NCI-H510A (cell line): ENCODE measurements at places on chromosomes 11 and 22.

GRCh38 chr11:65712633-65713076 lies 603 bp downstream of the KAT5 start:
- DNase-seq: no peak

- DNase-seq: peak; percentile 18
These were observed 680.9 kb upstream of the ANO5 start for GRCh38 chr11:21511835-21512440.

GRCh38 chr11:95486466-95486865 lies 255.5 kb upstream of the SESN3 start:
- DNase-seq: no peak

DNA sequence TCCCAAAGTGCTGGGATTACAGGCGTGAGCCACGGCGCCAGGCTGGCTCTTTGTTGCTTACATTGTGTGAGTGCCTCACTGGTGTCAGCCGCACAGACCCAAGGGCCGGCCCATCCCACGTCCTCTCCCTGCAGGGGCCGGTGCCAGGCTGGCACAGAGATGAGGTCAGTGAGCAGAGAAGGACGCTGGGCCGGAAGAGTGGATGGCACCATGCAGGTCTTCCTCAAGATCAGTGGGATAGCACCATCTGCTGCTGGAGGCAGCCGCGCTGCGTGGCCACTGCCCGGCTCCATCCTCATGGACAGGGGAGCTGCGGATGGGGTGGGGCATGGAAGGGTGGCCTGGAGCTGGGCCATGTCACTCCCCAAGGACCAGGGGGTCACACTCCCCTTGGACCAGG lies 22.0 kb upstream of the FGF4 start:
- DNase-seq: no peak

DNA sequence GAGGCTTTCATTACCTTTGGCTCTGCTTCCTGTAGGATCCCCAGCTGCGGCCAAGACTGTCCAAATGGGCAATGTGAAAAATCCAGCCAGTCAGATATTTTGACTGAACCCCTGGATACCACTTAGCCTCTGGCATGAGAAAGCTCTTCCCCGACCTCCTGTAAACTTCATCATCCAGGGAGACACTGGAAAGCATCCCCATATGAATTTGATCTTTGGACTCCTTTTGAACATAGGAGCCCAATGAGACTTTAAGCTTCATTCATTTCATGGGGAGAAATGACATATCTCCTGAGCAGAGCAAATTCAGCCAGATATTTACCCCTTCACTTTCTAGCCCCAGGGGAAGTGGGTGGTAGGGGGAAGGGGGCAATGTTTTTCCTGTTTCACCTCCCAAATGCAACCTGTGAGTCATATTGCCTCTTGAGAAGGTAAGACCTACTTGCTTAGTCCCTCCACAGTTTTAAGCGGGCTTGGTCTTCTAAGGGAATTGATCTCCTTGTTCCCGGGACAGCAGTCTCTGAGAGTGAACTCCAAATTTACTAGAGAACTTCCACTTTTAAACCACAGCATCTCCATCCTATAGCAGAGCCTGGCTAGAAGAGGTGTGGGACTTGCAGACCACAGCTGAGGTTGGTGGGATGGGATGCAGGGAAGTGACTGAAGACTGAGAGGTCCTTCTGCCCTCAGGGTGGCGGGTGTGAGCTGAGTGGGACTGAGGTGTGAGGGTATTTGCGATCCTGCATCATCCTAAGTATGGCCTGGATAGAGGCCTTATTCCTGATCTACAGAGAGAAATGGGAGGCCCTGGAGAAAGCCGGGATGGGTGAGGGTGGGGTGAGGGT lies 20.3 kb upstream of the POU2AF1 start:
- DNase-seq: no peak

DNA sequence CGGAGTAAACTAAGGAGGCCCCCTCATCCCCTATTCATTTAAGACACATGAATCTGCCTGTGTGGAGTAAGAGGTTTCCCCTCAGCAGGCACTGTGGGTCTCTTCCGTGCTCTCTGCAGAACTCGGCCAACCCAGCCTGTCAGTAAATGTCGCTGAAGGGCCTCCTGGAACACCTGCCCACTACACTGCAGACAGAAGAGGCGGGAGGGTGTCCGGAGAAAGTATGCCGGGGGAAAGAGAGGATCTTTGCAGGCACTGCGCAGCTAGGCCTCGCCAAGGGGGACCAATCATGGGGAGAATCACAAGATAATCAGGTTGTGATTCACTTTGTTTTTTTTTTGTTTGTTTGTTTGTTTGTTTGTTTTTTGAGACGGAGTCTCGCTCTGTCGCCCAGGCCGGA lies 110.8 kb downstream of the MORC2 start:
- DNase-seq: peak; percentile 29

DNA sequence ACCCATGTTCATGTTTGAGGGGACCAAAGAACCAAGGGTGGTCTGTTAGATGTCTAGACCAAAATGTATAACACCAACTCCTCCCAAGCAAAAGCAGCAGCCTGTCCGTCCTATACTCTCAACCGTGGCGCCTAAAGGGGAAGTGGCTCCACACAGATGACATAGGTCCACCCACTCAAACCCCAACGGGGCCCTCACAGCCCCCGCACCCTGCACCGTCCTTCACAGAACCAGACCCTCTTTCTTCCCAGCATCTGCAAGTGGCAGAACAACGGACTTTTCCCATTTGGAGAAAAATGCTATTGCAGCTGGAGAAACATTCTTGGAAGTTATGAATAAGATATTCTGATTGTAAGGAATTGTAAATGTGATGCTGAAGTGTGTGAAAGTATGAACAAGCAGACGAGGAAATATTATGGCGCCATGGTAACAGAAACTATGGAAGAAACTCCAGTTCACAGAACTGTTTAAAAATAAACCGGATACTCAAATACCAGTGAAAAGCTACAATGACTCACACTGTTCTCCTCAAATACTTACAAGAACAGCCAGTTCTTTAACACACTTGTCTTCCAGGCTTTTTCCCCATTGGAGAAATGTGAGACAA lies 76.5 kb upstream of the ARFGAP3 start:
- DNase-seq: no peak
